ENCODE measurements at places on chromosomes 1 and 21.

- DNase-seq = no peak
Observed at GRCh38 chr1:150749720-150750311, 15.8 kb downstream of the CTSS start.

GRCh38 chr1:113488576-113489177, 98.4 kb downstream of the MAGI3 start:
- DNase-seq = no peak

DNA sequence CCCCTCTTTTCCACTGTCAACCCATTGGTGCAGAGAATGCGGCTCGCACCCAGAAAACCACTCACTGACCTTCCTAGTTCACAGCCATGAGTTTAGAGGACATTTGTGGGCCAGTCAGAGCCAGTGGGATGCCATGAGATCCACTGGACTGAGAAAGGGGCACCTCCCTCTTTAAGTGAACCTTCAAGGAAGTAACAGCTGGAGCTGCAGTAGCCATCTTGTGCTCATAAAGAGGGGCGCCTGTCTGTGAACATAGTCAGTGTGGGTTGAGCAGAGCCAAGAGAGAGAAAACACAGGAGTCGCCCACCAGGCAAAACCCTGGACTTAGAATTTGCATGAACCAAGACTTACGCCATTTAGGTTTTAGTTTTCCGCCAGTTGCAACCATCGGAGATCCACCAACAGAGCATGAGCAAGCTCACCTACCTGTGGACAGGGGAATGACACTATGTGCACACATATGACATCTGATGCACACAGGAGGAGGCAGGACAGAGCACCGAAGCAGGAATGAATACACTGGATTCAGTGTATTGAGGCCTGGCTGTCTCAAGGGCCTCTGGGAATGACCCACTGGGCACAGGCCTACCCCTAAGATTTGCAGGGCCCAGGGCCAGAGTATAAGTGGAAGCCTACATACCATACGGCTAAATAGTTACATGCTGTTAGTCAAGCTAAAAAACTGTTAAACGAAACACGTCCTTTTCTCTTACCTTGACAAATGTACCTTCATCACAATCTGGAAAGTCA, 151.6 kb downstream of the GRIK3 start:
- no peak for DNase-seq

GRCh38 chr1:239676522-239677273, 290.3 kb downstream of the CHRM3 start:
- no peak for DNase-seq

DNA sequence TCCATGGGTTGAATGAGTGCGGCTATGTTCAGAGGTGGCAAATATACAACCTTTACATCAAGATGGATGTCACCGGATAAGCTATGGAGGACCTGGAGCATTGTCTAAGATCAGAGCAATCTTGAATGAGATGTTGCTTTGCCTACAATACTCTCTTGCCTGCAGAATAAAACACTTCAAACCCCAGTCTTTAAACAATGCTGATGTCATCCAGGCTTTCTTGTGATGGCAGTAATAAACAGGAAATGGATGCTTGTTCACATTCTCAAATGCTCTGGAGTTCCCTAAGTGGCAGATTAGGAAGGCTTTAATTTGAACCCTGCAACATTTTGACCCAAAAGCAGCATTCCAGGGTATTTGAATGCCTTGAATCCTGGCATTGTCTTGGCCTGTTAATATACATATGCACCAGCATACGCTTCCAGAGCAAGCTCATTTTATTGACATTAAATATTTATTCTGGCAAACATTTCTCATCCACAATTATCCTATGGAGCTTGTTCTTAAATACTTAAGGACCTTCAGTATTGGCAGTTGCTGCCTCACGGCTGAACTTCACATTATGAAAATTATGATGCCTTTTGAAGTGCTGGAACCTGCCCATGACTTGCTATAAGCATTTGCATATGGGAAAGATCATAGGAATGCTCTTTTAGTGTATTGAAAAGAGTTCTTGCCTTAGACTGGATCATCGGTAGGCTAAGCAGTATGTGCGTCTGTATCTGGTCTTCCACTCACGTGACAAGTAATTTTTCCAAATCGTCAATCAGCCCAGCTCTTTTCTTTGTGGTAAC, 422.7 kb downstream of the SIPA1L2 start:
- DNase-seq = no peak

DNA sequence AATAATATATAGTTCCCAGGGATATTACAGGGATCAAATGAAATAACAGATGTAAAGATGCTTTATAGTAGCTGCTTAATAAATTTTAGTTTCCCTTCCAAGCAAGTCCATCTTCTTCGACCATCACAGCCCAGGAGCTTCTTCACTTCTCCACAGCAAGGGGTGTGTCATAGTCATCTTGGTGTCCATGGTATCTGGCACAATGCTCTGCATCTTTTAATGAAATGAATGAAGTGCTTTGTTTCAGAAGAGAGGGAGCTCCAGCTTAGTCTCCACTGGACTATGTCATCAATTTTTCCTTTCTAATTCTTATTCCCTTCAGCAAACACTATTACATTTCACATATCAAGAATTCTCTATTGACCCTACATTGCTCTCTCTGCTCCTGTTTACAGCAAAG, 4.9 kb upstream of the MACF1 start:
- DNase-seq = no peak

DNA sequence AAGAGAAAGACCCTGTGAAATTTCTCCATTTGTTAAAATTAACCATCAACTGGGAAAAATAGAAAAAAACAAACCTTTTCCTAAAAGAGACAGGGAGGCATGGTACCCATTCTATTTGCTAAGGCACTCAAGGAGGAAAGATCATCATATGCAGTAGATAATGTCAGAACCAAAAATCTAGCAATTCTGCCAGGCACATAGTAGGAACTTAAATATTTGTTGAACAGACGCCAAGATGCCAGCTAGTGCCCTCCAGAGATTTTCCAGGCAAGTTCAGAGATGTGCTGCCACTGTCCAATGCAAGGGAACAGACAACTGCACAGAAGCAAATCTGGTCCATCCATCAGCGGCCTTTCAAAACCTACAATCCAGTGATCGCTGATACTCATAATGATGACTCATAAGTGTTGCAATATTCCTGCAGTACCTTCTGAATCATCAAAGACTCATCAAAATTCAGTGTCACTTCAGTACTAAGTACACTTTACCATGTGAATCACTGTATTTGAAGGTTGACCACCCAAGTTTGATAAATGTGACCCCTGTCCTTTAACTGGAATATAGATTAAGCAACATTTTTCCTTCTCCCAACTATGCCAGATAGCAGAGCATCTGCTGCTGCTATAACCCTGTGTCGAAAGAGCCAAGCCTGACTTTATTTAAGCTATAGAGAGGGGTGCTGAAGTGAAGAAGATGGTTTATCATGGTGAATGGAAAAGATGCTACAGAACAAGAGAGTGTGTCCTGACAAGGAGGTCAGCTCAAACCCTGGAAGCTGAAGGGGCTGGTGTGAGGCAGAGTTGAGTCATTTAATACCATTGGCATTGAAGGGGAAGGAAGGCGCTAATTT, 99.1 kb downstream of the MT1HL1 start:
- DNase-seq = no peak

- no peak for DNase-seq
Observed at GRCh38 chr1:112083487-112083886, 94.0 kb upstream of the KCND3 start.

DNA sequence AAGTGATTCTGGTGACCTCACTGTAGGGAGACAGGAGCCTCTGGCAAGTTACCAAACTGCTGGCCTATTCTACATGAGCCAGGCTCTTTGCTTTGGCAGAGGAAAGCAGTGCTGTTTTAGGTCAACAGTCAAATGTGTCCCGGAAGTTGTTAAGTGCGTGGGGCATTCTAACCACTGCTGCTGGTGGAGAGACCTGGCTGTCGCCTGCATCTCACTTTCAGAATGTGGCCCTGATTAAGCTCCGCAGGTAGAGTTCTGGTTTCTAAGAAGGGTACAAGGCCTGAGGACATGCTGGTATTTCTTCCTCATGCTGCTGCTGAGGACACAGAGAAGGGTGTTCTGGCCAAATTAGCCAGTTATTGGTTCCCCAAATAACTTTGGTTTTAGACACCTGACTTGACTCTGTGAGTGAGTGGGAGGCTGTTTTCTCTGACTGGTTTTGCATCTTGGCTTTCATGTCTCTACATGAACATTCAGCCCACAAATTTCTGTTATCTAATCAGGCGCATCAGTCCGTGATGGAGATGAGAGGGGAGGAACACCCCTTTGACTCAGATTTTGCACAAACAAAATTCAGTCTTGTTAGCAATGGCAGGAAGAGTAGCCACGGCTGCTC, 120.8 kb downstream of the LMO4 start:
- no peak for DNase-seq

- DNase-seq = no peak
Observed at GRCh38 chr1:229065613-229066012, 205.3 kb upstream of the RAB4A start.

DNA sequence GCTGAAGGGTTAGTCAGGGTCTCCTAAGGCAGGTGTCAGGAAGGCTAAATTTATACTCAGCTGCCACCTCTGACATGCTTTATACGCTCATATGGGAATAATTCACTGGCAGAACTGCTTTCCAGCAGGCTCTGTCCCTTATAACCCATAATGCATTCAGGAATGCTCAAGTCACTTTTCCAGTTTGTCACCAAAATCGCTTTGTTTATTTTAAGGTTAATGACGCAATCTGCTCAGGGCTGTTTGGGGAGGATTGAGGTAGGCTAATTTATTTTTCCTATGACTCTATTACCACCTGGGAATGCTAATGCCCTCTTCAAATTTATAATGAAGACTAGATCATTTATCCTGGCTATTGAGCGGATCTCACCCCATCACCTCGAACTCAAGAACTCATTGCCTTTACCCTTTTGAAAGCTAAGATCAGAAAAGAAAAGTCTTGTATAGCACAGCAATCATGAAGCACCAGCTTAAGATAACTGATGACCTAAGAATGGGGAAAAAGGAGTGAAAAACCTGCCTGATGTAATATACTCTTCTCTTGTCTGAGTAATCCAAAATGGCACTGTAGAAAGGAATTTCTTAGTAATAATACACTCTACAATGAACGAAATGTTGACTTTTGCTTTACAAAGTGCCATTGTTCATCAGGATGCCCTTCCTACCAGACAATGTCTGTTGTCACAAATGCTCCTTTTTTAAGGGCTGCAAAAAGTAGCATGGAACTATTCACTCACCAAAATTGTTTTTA, 97.9 kb upstream of the EXO1 start:
- DNase-seq = no peak

GRCh38 chr1:211822677-211823407, 7.7 kb downstream of the LPGAT1 start:
- DNase-seq = no peak

GRCh38 chr1:62250126-62250726, 55.6 kb downstream of the L1TD1 start:
- DNase-seq = no peak

- no peak for DNase-seq
Observed at GRCh38 chr1:17646444-17647280, 107.2 kb downstream of the ARHGEF10L start.

DNA sequence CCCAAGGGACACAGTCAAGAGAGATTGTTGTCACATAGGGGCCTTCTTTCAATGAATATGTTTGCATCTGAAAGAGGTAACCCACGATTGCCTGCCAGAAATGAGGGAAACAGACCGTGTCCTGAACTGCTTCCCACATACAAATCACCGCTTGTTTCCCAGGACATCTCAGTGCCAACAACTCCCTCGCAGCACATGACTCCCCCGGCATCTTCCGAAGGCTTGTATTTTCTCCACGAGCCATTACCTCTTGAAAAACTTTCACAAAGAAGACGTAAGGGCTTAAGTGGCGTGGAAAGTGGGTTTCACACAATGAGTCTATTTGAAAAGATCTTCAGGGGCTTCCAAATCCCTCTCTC, 31.6 kb upstream of the PDE9A start:
- no peak for DNase-seq

DNA sequence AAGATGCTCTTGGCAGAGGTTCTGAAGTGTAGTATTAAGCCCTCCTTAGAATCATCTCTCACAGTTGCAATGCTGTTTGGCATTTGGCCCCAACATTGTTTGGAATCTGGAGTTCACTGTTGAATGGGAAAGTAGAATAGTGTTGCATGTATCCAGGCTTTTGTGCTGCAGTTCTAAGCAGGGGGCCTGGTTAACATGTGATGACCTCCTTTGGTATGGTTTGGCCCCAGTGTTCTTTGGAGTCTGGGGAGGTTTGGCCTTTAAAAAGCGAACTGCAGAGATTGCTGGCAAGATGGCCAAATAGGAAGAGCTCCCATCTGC, 61.8 kb upstream of the PLD5 start:
- DNase-seq = no peak

DNA sequence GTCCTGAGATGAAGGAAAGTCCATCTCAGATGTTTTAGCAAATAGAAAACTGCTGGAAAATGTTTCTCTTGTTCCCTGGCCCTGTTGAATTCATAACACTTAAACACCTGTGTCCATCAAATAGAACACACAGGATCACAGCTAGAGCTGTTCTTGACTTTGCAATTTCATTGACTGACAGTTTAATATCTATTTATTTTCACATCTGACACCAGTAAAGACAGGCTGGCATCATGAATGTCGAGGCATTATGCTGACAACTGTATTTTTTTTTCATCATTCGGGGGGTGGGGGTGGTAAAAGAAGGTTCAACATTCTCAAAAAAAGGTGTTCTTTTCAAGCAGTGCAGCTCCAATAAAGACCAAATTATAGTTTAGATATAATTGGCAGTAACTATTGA, 591.2 kb upstream of the PTBP2 start:
- DNase-seq = no peak

- DNase-seq = no peak
Observed at GRCh38 chr21:27555996-27556395, 589.1 kb upstream of the ADAMTS5 start.

GRCh38 chr21:43899307-43900077, 34.5 kb downstream of the AGPAT3 start:
- DNase-seq = no peak

- DNase-seq = no peak
Observed at GRCh38 chr1:208510192-208510952, 266.2 kb upstream of the PLXNA2 start.

GRCh38 chr21:41254090-41254700, 62.4 kb upstream of the FAM3B start:
- no peak for DNase-seq

GRCh38 chr1:61670016-61670415, 54.9 kb downstream of the TM2D1 start:
- no peak for DNase-seq

DNA sequence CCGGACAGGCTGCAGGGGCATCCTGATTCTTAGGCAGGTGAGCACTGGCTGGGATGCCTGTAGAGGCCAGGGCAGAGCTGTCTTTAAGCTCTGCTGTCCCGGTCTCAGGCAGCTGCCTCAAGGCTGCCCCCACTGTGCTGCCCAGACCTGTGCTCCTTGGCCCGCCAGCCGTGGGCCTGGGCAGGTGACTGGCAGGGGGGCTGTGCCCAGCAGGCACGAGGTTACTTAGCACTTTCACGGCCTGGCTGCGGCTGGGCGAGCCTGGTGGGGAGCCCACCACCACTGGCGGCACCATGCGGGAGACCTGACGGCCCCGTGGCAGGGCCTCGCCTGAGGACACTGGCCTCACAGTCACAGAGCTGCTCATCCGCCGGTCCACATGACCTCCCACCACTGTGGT, 8.2 kb downstream of the CRYBG2 start:
- no peak for DNase-seq
